ENCODE measurements at places on chromosomes 5 and 9.
A peak's percentile ranks its signal among the peaks of the same experiment; 100 is the strongest.

GRCh38 chr5:146041180-146041789 is 64.1 kb downstream of the PLAC8L1 start:
- DNase-seq: no peak

- DNase-seq: no peak
Measured at GRCh38 chr5:158354958-158355357, 496.0 kb upstream of the CLINT1 start.

GRCh38 chr5:80957031-80957761 is 3.0 kb upstream of the RASGRF2 start:
- no peak for DNase-seq

DNA sequence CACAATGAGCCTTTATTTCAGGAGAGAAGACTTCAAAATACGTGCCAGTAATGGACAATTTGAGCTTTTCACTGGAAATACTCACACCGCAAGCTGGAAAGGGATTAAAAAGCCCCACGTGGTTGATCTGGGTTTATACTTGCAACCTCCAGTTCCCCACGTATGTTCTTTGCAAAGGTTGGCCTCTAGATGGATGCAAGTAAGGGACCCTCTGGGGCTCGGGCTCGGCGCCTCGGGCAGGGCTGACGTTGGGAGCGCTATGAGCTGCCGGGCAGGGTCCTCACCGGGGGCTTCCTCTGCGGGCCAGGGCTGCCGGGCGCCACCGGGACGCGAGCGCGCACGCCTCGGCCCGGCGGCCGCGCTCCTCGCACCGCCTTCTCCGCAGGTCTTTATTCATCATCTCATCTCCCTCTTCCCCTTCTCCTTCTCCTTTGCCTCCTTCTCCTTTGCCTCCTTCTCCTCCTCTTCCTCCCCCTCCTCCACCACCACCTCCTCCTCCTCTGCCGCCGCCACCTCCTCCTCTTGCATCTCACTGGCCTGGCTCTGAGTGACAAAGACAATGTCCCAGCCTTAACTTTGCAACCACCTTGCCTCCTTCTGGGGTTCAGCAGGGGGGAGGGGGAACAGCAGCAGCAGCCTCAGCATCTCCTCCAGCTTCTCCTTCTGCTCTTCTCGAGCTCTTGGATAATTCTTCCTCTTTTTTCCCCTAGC is 701 bp upstream of the ZNF462 start:
- peak; percentile 46 for DNase-seq

DNA sequence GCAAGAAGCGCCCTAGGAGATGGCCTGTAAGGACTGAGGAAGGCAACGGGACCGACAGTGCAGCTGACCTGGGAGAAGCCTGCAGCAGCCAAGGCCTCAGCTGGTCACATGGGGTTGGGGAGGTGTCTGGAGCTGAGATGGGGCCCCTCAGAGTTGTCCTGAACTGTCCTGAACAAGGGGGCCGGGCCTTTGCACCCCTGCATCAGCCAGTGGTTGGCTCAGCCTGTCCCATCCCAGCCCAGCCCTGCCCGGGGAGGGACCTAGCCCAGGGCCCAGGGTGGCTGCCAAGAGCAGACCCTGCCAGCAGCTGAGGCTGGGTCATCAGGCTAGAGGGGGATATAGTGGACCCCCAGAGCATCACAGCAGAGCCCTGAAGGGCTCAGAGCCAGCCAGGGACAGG is 122.8 kb upstream of the PPP1R26 start:
- no peak for DNase-seq

- DNase-seq: no peak
Measured at GRCh38 chr9:136543280-136543679, 2.6 kb downstream of the NOTCH1 start.

- peak; percentile 63 for DNase-seq
Measured at GRCh38 chr5:40332970-40333369, 346.7 kb upstream of the PTGER4 start.
